ENCODE measurements at places on chromosomes 5 and 9.

DNA sequence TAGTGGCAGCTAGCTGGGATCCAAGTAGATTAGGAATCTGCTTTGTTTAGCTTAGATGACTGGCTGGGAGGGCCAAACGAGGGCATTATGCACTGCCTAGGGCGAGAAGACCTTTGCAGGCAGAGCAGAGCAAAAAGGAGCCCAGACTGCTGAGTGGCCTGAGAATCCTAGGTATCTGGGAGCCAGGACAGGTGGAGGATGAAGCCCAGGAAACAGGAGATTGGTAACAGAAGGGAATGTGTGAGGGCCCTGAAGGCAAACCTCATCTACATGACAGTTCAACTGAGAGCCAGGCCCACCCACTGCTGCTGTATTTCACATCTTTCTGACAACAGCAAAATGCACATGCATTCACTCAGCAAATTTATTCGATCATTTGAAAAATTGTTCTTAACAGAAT is 192.3 kb downstream of the DTWD2 start:
- DNase-seq: no peak

GRCh38 chr5:124371111-124371706 is 375.2 kb downstream of the ZNF608 start:
- DNase-seq: no peak

- DNase-seq: peak; percentile 23
Observed at GRCh38 chr9:110058304-110058953, 149.5 kb downstream of the C9orf152 start.

- no peak for DNase-seq
Observed at GRCh38 chr9:134704498-134704897, 62.9 kb downstream of the COL5A1 start.

DNA sequence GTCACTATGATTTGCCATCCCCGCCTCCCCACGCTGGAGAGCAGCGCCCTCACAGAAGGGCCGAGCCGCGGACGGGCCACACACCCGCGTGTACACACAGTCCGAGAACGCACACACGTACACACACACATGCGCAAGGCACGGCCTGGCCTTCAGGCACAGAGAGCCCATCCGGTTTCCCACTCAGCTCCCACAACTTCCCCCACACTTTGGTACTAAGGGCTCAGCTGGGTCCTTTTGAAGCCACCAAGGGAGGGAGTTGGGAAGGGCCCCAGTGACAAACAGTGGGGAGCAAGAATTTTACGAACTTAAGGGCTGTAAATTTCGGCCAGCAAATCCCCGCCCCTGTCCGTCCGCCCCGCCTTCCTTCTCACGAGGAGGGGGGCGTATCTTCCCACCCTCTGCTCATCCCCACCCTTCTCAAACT is 133.3 kb upstream of the HAND1 start:
- DNase-seq: no peak

GRCh38 chr5:23303836-23304235 is 203.6 kb upstream of the PRDM9 start:
- DNase-seq: no peak

DNA sequence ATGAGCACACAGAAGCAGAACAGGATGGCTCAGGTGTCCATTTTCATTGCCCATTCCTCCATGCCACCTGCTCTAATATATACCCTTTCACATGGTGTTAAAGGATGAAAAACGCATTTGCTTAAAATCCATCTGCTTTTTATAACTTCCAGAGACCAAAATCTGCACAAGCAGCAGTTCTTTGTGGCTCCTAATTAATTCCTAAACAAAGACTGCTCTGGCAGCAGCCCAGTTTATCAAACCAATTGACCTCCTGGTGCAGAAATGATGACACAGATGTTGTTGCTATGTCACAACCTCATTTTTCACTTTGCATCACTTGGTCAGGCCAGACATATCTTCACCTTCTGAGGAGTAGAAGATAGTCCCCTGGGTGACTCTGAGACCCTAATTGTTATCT is 141.2 kb downstream of the ASTN2 start:
- no peak for DNase-seq

GRCh38 chr9:98295824-98296223 is 40.4 kb upstream of the TBC1D2 start:
- DNase-seq: no peak

DNA sequence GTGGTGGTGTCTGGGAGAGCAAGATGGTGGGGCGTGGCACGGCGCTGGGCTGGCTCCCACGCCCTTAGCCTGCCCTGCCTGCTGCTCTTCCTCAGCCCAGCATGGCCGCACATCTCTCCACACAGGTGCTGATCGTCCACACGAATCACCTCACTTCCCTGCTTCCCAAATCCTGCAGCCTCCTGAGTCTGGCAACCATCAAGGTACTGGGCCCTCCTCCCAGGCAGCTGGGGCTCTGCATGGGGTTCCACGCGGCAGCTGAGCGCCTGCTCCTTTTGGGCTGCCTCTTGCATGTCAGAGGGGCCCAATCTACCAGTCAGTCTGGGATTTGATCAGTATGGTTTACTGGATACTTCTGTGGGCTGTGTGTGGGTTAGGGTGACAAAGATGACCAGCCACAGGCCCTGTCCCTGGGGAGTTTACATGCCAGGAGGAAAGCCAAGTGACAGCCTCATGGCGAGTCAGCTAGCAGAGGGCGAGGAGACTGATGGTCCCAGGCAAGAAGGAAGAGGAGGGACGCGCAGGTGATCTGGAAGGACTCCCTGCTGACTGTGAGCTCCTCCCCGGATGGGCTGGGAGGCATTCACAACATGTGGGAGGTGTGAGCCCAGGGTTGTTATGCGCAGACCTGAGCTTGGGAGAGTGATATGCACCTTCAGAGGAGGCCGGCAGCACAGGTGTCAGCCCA is 6.0 kb downstream of the LRSAM1 start:
- no peak for DNase-seq

DNA sequence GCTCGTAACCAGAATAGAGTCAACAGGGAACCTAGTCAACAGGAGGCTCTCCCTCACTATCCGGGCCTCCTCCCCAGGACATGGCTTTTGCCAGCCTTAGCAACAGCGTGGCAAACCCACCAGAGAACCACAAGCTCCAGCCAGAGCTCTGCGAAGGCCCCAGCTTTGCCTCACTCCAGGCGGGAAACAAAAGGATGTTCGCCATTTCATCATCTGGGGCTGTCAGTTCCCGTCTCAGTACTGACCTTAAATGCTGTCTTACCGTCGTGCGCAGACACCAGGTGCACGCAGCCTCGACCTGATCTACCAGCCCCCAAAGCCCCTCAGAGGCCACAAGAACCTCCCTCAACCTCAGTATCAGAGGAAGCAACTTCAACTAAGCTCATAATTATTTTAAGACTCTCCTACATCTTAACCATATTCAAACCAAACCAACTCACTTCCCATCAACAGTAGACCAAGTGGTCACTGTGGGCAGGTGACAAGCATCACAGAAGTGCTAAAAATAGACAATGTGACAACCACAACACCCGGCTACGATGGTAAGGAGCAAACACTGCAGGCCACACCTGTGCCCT is 71.4 kb downstream of the SEMA4D start:
- no peak for DNase-seq

DNA sequence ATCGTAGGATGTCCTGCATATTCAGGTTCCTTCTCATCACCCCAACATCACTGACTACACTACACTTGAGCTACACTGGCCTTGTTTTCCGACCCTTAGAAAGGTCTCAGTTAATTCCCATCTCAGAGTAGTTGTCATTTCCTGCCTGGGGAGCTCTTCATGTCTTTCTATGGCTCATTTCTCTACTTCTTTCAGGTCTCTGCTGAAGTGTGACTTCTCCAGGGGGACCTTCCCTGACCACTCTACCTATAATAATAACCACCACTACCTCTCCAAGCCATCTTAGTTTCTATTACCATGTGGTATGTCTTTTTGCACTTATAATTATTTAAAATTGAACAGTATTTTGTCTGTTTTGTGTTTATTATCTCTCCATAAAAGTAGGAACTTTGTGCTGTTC is 113.2 kb downstream of the STARD4 start:
- no peak for DNase-seq

GRCh38 chr5:158570502-158570901 is 529.2 kb downstream of the EBF1 start:
- DNase-seq: no peak

GRCh38 chr9:3398232-3398648 is 127.6 kb downstream of the RFX3 start:
- no peak for DNase-seq

GRCh38 chr5:139895046-139895445 is 99.4 kb downstream of the PSD2 start:
- DNase-seq: no peak

DNA sequence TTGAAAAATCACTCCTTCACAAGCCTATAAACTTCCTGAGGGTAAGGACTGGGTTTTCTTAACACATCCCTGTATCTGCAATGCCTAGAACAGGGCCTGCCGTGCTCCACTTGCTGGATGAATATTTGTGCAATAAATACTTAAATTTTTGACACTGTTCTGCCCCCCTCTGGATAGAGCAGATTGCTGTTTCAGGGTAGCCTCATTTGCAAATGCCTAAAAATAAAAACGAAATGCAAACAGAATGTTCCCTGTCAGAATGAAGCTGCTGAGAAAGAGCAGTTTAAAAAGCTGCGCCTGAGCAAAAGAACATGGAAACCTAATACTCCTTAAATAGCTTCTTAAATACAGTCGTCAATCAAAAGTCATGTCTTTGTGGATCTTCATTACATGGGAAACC is 385.3 kb downstream of the PRELID2 start:
- DNase-seq: no peak

DNA sequence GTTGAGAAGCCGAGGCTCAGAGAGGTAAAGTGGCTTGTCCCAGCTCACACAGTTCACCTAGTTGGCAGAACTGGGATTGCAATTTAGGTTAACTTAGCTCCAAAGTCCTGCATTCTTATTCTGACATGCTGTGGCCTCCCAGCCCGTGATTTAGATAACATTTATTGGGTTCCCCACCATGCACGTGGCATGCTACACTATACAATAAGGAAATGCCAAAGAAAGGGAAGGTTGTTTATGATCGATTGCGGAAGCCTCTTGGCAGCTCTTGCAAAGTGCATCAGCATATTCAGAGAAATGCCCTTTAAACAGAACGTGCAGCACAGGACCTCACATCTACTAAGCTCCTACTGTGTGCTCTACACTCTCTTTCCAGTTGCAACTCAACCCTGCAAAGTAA is 3.2 kb downstream of the NEURL1B start:
- no peak for DNase-seq

DNA sequence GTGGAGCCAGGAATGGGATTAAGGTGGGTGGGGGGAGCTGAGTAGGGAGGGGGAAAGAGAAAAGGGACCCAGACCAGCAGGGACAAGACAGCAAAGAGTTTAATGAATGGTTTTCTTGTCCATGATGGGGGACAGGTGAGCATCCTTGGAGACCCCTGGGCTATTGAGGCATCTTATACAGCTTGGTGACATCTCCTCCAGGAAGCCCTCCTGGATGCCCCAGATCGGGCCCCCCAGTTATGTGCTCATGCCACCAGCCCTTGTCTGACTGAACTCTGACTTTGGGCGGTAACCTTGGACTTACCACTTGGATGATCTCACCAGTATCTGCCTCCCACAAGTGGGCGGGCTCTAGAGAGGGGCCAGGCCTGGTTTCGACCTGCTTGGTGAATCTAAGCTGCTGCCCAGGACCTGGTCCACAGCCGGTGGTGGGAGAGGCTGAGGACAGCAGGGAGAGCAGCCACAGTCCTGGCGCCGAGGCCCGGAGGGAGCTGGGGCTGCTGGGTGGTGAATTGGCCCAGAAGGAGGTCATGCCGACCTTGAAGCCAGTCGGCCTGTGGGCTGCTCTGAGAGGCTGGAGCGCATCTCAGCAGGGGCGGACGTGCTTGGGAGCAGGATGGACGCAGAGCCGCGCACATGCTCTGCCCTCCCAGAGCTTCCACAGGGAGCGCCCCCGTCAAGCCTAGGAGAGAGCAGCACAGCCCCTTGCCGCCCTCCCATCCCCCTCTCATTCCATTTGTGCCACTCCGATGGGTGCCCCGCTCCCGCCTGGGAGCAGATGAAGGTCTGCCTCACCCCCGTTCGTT is 36.2 kb downstream of the UNC5A start:
- no peak for DNase-seq

DNA sequence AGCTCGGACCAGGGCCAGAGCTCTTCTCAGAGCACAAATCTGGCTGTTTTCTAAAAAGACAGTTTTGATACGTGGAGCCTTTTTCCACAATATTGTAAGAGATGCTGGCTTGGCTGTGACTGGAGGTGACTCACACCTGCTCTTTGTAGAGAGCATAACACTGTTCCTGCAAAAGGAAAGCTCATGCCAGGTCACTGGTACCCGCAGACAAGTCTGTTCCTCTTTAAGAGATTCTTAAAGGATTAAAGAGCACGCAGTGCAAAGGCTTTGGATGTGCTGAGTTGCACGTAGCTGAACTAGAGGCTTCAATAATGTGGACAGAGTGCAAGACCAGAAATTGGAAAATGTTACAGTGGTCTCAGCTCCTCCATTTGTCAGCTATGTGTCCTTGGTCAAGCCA is 19.0 kb downstream of the ACTL7B start:
- no peak for DNase-seq

- no peak for DNase-seq
Observed at GRCh38 chr9:134365791-134366222, 39.6 kb downstream of the RXRA start.

GRCh38 chr9:110999379-110999778 is 38.9 kb downstream of the LPAR1 start:
- no peak for DNase-seq

DNA sequence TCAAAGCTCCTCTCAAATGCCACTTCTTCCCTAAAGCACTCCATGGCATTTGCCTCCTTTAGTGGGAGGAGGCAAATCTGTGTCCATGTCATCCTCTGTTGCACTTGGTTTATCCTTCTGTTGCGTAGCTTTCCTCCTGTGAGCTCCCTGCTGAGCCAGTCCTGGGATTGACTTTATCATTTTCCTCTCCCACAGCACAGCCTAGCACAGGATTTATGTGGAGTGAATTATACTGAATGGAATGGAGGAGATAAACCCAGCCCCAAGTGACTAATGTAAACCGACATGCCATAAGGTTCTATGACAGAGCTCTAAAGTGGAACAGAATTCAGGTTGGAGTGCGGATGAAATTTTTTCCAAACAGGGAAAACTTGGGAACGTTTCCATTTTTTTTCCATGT is 26.4 kb upstream of the TOMM5 start:
- no peak for DNase-seq

GRCh38 chr9:112750016-112750763 is at the start of gene SNX30:
Gene SNX30 (plus strand): TSS chr9:112750760. CDS start chr9:112751002, 242 bp downstream.
- DNase-seq: peak; percentile 54

- DNase-seq: no peak
Observed at GRCh38 chr5:145991044-145991575, 54.7 kb downstream of the SH3RF2 start.

DNA sequence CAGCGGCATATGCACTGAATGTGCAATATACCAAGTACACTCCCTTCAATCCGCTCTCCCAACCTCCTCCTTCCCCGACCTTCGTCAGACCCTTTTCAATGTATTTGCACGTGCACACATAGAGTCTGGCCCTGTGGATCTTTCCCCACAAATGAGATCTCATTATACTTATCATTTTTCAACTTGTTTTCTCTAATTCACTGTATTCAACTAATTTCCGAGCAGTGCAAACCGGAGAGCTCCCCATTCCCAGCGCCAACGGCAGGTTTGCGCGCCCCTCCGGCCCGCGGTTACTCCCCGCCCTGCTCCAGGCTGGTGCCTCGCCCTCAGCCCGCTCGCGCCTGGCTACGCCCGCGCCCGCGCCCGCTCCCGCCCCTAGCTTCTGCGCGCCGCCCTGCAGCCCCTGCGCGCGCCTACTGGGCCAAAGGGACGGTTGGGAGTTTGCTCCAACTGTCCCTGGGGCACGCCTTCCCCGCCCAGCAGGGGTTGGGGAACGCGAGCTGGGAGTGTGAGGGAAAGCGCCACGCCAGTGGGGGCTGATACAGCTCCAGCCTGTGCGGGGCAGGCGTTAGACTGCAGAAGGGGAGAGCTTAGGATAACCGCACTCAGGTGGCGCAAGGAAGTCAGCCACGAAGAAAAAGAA is 3.3 kb upstream of the CDC20B start:
- no peak for DNase-seq
